ENCODE measurements at places on chromosomes 4 and X.

DNA sequence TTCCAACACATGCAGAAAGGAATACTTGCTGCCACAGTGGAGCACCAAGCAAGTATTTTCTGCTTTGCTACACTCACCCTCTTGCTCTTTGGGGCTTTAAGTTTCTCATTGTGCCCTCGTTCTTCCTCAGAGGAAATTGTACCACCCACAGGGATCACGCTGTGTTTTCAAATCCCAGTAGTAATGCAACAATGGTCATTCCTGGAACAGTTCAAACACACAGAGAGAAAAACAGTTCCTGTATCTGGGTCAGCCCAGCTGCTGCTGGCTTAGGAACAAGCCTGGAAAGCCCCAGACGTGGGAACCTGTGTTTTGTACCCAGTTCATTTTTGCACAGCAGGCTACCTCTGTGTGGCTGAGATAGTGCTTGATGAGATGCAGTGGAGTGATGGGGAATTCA lies 907.8 kb downstream of the STPG2 start:
- no peak for DNase-seq

- no peak for DNase-seq
Measured at GRCh38 chr4:95541889-95542607, 6.7 kb downstream of the UNC5C start.

DNA sequence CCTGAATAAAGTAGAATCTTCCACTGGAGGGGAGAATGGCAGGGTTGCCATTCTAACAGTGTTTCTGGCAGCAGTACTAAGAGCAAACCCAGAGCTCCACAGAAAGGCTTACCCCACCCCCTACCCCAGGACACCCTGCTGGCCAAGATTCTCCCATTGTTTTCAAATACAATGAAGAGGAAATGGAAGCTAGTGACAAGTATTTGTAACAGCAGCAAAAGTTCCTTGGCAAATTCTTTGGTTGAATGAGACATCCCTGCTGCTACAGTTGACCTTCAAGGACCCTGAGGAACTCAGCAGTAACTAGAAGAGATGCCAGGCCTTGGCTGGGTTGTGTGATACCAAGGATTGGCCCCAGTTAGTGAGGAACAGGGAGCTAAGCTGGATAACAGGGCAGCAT lies 124.2 kb upstream of the DGKK start:
- no peak for DNase-seq

DNA sequence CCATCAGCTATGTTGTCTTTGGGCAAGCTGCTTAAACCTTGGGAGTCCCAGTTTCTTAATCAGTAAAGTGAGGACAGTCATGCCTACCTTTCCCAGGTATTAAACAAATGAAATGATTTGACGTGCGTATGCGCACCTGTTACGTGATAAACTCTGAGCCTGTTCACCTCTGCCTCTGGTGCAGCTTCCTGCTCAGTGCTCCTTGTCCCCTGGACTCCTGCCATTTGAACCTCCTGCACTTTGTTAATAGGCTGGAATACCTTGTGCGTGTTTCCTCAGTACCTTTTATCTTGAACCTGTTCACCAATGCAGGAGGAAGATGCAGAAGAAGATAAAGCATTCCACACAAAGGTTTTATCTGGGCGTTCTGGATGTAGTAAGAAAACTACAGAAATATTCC lies 211.9 kb downstream of the CEP135 start:
- DNase-seq: no peak

DNA sequence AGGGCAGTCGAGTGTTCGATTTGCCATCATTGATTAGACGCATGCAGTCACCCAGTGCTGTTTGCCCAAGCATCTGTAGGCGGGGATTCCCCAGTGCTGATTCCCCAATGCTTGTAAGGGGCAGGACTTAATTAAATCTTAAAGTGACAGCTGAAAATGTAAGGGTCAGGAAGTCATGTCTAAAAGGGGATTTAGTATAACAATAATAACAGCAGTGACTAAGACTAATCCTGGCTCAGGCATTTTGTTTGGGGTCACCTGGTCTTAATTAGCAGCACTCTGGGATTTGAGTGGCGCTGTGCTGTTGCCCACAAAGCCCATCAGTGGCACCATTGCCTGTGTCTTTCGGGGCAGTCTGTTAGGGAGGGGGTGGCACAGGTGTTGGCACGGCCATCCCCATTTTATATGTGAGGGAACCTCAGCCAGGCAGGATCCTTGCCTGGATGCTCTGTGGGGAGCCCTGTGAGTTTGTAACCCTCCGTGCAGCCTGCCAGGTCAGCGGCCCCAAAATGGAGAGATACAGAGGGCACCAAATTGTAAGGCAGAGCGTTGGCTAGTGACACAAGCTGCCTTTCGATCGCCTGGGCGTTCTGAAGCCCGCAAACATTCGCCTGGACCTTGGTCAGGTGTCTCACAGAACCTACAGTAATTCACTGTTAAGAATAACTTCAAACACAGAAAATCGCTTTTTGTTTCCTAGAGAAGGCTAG lies 146.7 kb downstream of the TBL1X start:
- no peak for DNase-seq

- DNase-seq: no peak
Measured at GRCh38 chrX:17882680-17883079, 21.6 kb upstream of the RAI2 start.

GRCh38 chr4:2096073-2096609 lies 37.0 kb downstream of the NAT8L start:
- no peak for DNase-seq

DNA sequence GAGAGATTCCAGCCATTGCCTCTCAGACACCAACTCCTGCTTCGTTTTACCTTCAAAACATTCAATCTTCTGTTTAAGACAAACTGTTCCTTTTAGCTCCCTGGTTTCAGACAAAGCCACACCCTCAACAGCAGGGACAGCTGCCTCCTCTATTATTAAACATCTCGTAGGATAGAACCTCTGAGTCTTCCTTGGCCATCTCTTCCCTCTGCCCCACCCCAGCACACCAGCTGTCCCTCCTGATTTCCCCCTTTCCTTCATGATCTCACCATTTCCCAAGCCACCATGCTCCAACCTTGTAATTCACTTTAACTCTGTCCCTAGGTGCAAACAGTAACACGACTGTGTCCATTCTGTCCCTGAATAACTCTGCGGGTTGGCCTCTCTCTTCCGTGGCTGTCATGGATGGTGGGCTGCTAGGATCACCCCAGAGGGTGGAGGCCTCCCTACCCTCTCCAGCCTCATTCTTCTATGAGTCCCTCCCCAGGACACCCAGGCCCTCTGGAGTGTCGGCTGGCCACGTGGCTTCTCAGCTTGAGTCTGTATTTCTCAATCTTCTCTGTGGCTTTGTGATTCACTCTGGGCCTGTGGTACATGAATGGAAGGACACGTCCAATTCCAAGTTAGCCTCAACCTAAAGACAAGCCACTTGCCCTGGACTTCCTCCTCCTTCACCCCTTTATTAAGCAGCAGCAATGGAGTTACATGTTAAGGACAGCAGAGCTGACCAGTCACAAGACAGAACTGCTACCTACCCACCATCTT lies 349.9 kb downstream of the FBXW7 start:
- DNase-seq: no peak

GRCh38 chrX:21457718-21458117 lies 83.5 kb downstream of the CNKSR2 start:
- DNase-seq: no peak

DNA sequence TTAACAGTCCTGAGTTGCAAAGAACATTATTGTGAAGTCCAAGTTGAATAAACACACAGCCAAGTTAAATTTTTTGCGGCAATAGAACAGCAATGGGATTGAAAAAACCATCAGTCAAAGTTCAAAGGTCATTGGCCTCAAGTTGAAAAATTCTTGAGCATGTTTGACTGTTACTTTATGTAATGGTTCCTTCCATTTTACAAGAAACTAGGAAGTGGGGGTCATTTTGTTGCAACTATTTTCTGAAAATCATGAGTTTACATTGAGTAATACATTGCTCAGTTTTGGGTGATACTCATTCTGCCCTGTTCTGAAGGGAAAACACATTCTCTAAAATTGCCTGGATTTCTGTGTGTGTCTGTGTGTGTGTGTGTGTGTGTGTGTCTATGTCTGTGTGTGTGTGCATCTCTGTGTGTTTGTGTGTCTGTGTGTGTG lies 5.2 kb upstream of the IRF2 start:
- DNase-seq: no peak

- no peak for DNase-seq
Measured at GRCh38 chr4:188037003-188037713, 41.6 kb downstream of the ZFP42 start.

- DNase-seq: no peak
Measured at GRCh38 chr4:173187732-173188131, 19.1 kb downstream of the GALNT7 start.

- no peak for DNase-seq
Measured at GRCh38 chr4:124943938-124944337, 231.4 kb upstream of the ANKRD50 start.

DNA sequence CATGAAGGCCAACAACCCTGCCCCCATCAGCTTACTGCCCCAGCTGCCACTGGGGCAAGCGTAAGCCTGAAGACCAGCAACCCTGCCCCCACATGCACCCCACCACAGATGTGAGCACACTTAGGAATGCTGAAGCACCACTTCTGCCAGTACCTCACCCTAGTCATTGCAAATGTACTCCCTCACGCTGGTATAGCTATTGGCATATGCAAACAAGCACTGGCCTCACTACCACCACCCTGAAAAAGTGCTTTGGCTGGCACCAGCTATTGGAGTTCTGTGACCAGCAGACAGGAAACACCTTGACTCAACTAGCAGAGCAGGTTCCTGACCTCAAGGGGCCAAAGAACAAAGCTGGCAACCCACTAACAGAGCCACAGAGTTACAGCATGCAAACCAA lies 534.4 kb upstream of the POU3F4 start:
- no peak for DNase-seq

DNA sequence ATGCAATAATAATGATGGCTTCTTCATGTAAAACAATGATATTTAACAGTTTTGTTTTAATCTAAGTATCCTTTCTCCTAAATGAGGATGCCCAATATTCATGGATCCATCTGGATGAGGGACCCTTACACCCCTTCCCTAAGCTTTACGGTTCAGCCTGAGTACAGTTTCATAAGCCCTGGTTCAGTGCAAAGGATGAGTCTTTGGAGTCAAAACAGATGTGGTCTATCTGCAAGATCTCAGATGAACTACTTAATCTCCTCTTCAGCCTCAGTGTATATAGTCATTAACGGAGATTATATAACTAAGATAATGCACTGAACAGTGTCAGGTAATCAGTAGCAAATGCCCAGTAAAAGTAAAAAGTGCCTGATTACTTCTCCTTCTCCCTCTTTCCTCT lies 22.1 kb downstream of the ANXA5 start:
- DNase-seq: no peak

DNA sequence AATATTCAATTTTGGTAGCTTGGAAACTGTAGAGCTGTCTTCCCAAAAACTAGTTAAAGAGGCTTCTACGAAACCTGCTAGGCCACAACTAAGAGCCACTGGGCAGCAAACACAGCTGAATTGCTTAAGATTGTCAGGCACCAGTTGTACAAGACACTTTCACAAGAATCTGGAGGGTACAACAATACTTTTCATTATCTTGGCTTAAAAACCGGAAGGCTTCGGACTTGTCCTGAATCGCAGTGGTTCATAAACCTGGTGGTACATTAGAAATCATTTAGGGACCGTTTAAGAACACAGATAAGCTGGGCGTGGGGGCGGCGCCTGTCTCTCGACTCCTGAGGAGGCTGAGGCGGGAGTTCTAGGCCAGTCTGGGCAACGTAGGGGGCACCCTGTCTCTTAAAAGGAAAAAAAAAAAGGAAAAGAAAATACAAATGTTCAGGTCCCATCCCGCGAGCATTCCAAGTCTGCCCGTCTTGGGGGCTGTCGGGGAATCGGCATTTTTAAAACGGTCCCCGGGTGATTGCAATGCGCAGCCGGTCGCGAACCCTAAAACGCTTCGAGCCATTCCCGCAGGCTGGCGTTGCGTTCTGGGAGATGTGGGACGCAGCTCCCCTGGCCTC lies 763 bp downstream of the PYURF start:
- peak; percentile 33 for DNase-seq

DNA sequence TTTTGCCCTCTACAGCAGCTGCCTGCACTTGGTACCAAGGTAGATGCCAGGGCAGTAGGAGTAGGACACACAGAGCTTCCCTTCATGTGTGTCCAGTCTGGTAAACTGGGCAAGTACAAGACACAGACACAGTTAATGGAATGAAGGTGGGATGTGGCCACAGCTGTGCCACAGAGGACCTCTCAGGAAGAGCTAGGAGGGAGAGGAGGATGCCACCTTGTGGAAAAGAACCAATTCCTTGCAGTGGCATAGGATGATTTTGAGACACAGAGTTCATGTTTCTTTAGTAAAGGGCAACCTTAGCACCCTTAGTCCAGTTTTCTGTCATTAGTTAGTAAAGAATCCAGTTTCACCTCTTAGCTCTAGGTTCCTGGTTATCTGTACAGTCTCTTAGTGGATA lies 36.3 kb upstream of the TBC1D14 start:
- no peak for DNase-seq

DNA sequence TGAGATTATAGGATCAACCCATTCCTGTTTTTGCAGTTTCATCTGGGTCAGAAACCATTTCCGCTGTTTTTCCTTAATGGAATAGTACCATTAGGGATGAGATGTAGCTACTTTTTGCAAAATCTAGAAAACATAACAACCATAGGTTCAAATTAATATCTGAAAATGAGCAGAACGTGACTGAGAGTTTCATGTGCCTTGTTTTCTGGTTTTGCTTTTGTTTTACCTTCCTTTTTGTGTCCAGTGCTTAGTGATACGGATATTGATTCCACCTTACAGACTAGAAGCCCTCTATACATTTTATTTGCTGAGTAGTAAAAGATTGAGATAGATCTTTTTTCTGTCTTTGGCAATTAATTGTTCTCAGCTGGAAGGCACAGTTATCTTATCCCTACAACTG lies 46.5 kb downstream of the SNX25 start:
- DNase-seq: no peak

DNA sequence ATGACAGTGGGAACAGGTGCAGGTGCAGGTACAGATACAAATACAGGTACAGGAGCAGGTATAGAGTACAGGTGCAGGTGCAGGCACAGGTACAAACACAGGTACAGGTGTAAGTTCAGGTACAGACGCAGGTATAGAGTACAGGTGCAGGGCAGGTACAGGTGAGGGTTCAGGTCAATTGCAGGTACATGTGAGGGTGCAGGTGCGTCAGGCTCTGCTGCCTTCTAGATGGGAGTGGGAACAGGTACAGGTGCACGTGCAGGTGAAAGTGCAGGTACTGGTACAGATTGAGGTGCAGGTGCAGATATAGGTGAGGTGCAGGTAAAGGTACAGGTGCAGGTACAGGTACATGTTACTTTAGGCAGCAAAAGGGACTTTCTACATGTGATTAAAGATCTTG lies 85.7 kb downstream of the CRLF2 start:
- no peak for DNase-seq

GRCh38 chr4:138804711-138805110 lies 210.9 kb upstream of the NOCT start:
- DNase-seq: no peak

GRCh38 chr4:40395908-40396793 lies 61.0 kb downstream of the CHRNA9 start:
- DNase-seq: peak; percentile 5

- DNase-seq: no peak
Measured at GRCh38 chr4:22312113-22312512, 203.8 kb downstream of the ADGRA3 start.

GRCh38 chr4:150411520-150411919 lies 170.4 kb upstream of the MAB21L2 start:
- DNase-seq: no peak
